ENCODE measurements at places on chromosomes 7 and 10.
A peak's percentile ranks its signal among the peaks of the same experiment; 100 is the strongest.

DNA sequence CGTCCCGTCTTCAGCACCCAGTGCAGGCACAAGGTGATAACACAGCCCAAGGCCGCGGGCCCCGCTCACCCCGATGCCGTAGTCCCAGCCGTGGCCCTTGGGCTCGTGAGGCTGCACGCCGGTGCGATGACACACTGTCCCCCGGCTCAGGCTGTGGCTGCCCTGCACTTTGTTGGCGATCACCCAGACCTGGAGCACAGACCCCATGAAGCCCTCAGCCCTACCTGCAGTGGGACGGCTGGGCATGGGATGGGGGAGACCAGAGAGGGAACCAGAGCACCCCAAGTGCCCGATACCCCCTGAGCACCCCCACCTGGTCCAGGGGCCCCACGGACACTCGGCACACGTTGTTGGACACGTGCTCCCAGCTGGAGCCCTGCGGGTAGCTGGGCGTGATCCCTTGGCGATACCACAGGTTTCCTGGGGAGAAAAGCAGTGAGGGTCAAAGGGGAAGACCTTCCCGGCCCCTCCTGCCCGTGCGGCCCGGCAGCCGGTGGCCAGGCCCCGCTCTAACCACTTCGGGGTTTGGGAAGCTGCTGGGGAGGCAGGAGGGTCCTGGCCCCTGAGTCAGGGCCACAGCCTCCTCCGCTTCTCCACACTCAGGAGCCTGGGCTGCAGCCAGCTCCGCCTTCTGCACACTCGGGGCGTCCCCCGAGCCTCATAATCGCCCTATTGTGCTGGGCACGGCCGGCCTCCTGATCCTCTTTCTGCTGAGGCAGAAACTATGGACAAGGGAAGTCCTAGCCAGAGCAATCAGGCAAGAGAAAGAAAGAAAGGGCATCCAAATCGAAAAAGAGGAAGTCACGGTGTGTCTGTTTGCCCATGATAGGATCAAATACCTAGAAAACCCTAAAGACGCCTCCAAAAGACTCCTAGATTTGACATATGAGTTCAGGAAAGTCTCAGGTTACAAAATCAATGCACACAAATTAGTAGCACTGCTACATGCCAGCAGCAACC is 6.7 kb downstream of the BHLHA15 start:
- DNase-seq = no peak

- no peak for DNase-seq
Observed at GRCh38 chr7:30281263-30281662, 3.1 kb upstream of the ZNRF2 start.

DNA sequence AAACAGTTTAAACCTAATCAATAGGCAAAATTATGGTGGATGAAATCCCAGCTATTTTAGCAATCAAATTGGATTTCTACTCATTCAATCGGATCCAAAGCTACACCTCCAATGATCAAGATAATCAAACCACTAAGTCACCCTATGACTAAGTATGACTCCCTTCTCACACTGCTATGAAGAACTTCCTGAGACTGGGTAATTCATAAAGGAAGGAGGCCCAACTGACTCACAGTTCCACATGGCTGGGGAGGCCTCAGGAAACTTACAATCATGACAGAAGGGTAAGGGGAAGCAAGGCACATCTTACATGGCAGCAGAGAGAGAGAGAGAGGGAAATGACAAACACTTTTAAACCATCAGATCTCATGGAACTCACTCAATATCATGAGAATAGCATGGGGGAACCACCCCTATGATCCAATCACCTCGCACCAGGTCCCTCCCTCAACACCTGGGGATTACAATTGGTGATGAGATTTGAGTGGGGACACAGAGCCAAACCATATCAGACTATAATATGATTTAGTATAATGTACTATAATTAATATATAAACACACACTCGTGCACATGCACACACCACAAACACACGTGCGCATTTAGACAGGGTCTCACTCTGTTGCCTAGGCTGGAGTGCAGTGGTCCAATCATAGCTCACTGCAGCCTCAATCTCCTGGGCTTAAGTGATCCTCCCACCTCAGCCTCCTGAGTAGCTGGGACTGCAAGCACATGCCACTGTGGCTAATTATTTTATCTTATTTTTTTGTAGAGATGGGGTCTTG is 213.6 kb upstream of the FOXK1 start:
- peak; percentile 11 for DNase-seq

DNA sequence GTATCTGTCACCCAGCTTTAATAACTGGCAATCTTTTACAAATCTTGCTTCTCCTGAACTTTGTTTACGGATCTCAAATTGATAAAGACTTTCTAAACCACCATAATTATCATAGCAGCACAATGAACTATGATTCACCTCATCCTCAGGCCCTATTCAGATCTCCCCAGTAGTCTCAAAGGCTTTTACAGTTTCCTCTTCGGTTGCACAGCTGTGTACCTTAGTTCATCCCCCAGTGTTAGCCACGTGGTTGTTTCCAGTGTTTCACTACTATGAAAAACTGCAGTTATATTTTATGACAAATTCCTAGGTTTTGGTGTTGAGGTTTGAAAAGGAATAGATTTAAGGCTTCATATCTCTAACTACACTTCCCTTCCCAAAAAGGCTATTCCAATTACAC is 24.9 kb downstream of the PAXIP1 start:
- DNase-seq = no peak

DNA sequence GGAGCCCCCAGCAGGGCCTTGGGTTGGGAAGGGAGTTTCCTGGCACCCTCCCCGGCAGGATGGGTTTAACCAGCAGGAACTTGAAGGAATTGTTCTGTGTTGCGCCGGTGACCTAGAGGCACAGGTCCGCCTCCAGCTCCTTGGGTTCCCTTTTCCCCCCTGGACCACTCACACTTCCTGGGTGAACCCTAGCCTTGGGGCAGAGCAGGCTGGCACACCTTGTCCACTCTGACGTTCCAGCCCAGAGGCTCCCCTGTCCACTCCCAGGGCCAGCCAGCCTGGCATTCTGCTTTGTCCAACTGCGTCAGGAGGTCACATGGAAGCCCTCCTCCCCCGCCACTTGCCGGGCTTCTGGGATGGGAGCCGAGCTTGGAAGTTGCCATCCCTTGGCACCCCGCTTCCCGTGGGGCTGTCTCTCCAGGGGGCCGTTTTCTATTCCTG is 25.8 kb downstream of the TMEM120A start:
- DNase-seq = no peak

DNA sequence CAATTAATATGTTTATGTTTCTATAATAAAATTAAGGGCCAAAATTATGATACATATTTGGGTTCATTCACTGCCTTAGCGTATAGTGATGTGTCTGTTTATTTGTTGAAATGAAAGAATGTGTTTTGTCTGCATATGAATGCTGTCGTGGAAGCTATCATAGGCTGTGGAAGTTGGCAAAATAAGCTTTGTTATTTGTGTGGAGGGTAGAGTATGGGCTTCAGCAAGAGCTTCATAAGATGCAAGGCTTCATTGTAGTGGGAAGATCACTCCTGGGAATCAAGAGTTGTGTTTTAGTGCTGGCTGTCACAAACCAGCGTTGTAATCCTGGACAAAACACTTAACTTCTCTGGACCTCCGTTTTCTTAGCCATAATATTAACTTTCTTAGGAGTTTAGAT is 2.5 kb downstream of the SLK start:
- DNase-seq = no peak

DNA sequence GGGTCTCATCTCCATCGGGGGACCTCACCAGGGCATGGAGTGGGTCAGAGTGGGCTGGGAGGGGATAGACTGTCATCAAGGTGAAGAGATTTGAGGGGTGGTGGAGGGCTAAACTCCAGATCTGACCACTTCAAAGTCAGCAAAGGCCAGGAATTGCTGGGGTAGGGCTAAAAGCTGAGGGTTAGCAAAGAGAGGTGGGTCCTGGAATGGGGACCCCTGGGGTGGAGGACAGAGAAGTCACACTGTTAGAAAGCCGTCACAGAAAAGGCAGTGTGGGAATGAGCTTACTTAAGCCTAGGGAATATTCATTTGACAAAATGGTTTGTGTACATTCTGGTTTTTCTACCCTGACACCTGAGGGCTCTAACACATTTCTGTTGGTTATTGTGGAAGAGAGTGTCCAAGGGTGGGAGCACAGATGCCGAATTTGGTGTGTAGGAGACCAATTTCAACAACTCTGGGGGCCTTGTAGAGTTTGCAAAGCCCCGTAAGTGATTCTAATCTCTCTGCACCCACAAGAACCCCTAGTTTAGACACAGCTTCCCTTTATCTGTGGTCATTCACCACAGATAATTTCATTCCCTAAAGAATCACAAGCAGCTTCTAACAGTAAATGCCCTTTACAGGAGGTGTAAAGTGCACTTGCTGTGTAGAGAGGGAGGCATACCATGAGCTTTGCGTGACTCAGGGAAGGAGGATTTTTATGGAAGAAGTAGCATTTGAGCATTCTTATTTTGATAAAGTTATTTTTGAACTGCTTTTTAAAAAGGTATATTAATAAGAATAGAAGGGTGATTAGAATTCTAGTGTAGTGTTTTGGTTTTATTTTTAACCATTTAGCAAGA is 6.4 kb downstream of the FBH1 start:
- no peak for DNase-seq

DNA sequence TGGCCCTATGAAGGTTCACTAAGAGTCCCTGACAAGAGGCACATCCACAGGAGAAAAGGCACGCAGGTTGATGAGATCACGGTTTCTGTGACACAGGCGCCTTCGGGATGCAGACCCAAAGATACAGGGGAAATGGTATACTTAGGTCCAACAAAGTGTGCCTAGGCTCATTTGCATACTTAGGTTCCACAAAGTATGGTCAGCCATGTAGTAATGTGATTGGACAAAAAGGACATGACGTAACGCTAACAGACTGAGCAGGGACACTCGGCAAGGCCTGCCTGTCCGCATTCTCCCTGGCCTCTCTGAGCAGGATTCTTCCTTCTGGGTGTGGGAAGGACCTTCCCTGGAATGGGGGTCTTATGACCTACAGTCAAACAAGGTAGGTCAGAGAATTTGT is 190.6 kb downstream of the CELF2 start:
- DNase-seq = no peak

DNA sequence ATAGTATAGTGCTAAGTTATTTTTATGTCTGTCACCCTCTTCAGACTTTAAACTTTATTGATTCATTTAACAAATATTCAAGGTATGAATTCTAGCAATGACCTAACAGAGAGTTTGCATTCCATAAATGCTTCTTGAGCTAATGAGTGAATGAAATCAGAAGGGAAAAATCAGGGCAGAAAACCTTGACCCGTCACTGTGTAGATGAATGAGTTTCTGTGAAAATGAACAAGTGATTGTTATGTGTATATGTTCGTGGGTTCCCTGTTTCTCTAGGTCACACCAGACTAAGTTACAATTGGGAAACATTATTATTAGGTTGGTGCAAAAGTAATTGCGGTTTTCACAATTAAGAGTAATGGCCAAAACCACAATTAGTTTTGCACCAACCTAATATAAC is 30.1 kb downstream of the APBB1IP start:
- DNase-seq = peak; percentile 91

DNA sequence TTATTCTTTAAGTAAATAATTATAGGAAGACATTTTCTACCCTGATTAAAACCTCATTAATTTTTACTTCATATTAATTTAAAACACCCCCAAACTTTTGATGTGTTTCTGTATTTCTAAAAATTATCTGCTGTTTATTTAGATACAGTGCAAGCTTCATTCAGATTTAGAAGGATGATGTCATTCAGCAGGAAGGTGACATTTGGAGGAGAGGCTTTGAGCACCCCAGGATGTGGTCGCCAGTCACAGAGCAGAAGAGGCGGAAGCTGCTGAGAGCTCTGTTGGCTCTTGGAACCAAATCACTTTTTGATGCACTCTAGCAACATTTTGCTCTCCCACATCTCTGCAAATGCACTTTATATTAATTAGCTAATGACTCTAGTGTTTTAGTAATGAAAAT is 233.9 kb upstream of the CACNA2D1 start:
- DNase-seq = peak; percentile 17

DNA sequence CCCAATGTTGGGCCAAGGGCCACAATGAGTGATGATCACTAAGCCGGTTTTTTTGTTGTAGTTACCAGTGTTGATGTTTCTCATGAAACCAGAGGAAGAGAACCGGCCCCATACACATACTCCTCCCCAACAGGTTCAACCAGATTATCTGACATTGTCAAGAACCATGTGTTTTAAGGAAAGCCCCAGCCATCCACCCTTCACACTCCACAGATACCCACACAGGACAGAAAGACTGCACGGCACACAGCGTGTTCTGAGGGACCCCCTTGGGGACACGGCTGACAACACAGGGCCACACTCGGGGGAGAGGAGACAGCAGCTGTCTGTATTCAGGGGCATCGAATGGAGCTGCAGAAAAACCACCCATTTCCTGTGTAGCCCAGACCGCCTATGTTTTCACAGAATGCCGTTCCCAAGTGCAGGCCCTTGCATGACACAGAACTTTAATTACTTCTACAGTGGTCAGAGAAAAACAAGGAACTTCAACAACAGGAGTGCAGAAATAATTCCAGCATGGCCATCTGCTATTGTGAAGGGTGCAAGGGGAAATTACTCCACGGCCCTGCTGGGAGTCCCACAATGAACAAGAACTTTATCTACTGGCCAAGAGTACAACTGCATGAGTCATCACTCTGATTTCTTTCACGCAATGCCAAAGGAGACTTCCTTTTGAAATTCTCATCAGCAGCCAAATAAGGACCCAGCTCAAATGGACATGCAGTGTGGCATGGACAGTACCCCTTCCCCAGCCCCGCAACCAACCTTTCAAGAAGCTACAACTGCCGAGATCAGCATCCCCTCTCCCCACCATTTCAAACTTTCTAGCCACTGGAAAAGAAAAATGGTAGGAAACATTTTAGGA is 2.3 kb downstream of the KLF6 start:
- peak; percentile 85 for DNase-seq

DNA sequence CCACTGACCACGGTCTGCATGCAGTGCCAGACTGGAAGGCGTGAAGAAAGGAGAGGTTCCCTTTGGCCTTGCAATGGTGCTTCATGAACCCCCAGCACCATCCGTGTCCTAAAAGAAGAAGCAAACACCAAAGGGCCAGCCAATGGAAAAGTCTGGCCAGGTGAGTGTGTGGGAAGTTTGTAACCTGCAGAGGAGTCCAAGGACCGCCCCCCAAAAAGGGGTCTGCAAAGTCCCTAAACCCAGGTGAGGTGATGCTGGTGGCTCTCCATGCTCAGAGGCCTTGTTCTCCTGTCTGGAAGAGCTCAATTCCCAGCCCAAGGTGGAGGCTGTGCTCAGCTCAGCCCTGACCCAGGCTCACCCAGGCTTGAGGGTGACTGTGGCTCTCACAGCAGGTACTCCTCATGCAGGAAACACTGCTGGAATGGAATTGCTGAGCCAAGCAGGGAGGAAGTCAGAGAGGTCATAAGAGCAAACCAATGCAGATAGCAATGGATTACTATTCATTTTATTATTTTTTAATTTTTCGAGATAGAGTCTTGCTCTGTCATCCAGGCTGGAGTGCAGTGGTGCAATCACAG is 52.4 kb upstream of the NANOS1 start:
- DNase-seq = peak; percentile 17

GRCh38 chr7:137674048-137674447 is 172.7 kb downstream of the DGKI start:
- no peak for DNase-seq

DNA sequence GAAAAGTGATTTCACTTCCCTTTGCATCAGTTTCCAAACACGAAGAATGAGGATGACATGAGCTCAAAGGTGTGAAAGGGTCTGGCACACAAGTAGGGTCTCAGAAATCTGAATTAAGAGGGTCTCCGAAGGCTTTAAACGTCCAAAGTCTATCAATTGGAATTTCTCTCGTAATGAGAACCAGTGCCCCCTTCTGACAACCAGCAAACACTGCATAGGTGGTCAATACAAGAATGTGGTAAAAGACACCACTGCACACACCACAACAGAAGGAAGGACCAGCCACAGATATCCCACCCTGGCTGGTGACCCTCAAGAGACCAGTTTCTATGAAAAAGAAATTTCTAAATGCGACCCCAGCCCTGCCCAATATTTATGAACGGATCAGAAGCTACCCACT is 78.1 kb downstream of the CALN1 start:
- no peak for DNase-seq
